ENCODE measurements at places on chromosomes 11 and 22. TPM values are rescaled to one million over a fixed set of nuclear protein-coding genes. Genes with fewer than 3 reads are reported as not detected.

Gene GRAP2
- total RNA-seq = not detected

DNA sequence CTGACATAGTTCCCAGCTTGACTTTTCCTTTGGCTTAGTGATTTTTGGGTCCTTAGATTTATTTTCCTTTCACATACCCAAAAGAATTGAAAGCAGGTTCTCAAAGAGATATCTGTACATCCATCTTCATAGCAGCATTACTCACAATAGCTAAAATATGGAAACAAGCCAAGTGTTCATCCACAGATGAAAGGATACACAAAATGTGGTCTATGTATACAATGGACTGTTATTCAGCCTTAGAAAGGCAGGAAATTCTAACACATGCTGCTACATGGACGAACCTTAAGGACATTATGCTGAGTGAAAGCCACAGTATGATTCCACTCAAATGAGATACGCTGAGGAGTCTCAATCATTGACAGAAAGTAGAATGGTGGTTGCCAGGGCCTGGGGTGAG lies 171.8 kb downstream of the IGLL1 start:
- no peak overlapping the region for H3K4me3 ChIP-seq
- H3K36me3 ChIP-seq = no peaks in the 10 kb centered on the region
- DNase-seq = no peak
- H3K27me3 ChIP-seq = peaks cover 3% of the 10 kb centered on the region
- no peak overlapping the region for H3K27ac ChIP-seq

- H3K4me1 ChIP-seq = no peaks in the 10 kb centered on the region
- DNase-seq = peak; percentile 55
- no peak overlapping the region for H3K4me3 ChIP-seq
- H3K27me3 ChIP-seq = no peaks in the 10 kb centered on the region
Observed at GRCh38 chr22:45574069-45574703, 71.5 kb downstream of the FBLN1 start.

- DNase-seq = peak; percentile 17
- no peak overlapping the region for H3K27ac ChIP-seq
- no peak overlapping the region for H3K4me3 ChIP-seq
- H3K4me1 ChIP-seq = no peaks in the 10 kb centered on the region
- no peaks in the 10 kb centered on the region for H3K27me3 ChIP-seq
Observed at GRCh38 chr22:20578707-20579106, 71.3 kb downstream of the MED15 start.

DNA sequence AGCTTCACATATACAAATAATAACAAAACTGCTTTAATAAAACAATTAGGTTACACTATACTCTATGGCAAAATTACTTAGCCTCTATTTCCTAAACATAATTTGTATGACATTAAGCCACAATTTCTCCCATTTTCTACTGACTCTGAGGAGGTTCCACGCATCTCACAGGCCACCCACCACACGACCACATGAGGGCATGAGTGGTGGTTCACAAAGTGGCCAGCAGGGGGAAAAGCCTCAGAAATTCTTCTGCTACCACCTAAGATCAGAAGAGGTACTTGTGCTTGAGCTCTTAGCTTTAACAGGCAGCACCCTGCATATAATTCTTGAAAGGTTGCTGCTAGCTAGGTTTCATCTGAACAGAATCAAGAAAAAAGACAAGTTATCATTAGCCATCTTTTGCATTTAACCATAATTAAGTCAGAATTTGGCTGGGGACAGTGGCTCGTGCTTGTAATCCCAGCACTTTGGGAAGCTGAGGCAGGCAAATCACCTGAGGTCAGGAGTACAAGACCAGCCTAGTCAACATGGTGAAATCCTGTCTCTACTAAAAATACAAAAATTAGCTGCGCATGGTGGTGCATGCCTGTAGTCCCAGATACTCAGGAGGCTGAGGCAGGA lies 7.7 kb downstream of the LPXN start:
- H3K36me3 ChIP-seq = peaks cover 4% of the 10 kb centered on the region
- H3K4me1 ChIP-seq = peaks cover 4% of the 10 kb centered on the region
- H3K27ac ChIP-seq = no peak overlapping the region
- DNase-seq = no peak
- no peaks in the 10 kb centered on the region for H3K27me3 ChIP-seq
- H3K4me3 ChIP-seq = no peak overlapping the region

DNA sequence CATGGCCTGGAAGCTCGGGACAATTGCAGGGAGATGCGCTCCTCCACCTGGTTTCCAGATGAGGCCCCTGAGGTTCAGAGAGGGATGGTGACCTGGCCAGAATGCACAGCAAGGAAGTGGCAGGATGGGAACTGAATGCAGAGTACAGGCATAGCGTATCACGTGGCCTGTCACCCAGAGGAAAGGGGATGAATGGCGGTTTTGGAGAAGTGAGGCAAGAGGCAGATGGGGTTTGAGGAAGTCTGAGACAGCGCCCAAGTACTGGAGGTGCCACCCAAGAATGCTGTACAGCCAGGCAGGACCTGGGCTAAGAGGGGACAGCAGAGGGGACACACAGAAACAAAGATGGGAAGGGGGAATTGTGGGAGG lies 4.9 kb downstream of the RAB3IL1 start:
- no peak overlapping the region for H3K27ac ChIP-seq
- H3K4me3 ChIP-seq = no peak overlapping the region
- no peak for DNase-seq
- no peaks in the 10 kb centered on the region for H3K4me1 ChIP-seq
- H3K36me3 ChIP-seq = no peaks in the 10 kb centered on the region
- H3K27me3 ChIP-seq = no peaks in the 10 kb centered on the region

GRCh38 chr11:94424662-94425061 lies 23.4 kb upstream of the GPR83 start:
- H3K36me3 ChIP-seq = no peaks in the 10 kb centered on the region
- H3K4me3 ChIP-seq = no peak overlapping the region
- no peaks in the 10 kb centered on the region for H3K27me3 ChIP-seq
- peaks cover 6% of the 10 kb centered on the region for H3K4me1 ChIP-seq
- DNase-seq = no peak
- H3K27ac ChIP-seq = no peak overlapping the region

DNA sequence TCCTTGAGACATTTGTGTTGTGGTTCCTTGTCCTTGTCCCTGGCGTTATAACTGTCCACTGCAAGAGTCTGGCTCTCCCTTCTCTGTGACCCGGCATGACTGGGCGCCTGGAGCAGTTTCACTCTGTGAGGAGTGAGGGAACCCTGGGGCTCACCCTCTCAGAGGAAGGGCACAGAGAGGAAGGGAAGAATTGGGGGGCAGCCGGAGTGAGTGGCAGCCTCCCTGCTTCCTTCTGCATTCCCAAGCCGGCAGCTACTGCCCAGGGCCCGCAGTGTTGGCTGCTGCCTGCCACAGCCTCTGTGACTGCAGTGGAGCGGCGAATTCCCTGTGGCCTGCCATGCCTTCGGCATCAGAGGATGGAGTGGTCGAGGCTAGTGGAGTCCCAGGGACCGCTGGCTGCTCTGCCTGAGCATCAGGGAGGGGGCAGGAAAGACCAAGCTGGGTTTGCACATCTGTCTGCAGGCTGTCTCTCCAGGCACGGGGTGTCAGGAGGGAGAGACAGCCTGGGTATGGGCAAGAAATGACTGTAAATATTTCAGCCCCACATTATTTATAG lies 23.0 kb downstream of the MYBPC3 start:
- DNase-seq = peak; percentile 77
- H3K4me3 ChIP-seq = no peak overlapping the region
- H3K27ac ChIP-seq = no peak overlapping the region
- H3K27me3 ChIP-seq = no peaks in the 10 kb centered on the region
- peaks cover 15% of the 10 kb centered on the region for H3K36me3 ChIP-seq
- no peaks in the 10 kb centered on the region for H3K4me1 ChIP-seq

DNA sequence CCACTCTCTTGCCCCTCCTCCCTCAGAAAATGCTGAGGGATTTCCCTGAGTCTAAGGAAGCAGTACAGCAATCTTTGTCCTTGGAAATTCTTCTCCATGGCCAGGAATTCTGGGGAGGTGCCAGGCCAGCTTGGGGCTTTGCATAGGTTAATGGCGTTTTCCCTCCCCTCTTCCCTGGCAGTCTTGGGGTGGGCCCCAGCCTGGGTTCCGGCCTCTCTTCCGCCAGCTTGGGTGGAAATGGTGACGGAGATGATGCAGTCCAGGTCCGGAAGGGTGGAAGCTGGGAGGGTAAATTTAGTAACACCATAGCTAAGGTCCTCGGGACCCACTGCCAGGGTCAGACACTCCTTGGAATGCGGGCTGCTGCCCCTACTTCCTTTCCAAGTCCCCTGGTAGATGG lies 5.0 kb downstream of the PHLDB1 start:
- peak overlapping the region; percentile 77 for H3K27ac ChIP-seq
- no peak for DNase-seq
- H3K4me3 ChIP-seq = peak overlapping the region; percentile 1
- H3K27me3 ChIP-seq = no peaks in the 10 kb centered on the region

- H3K36me3 ChIP-seq = no peaks in the 10 kb centered on the region
- no peak for DNase-seq
- H3K27ac ChIP-seq = no peak overlapping the region
- H3K27me3 ChIP-seq = no peaks in the 10 kb centered on the region
- no peaks in the 10 kb centered on the region for H3K4me1 ChIP-seq
Observed at GRCh38 chr11:85052636-85053035, 574.5 kb downstream of the DLG2 start.

DNA sequence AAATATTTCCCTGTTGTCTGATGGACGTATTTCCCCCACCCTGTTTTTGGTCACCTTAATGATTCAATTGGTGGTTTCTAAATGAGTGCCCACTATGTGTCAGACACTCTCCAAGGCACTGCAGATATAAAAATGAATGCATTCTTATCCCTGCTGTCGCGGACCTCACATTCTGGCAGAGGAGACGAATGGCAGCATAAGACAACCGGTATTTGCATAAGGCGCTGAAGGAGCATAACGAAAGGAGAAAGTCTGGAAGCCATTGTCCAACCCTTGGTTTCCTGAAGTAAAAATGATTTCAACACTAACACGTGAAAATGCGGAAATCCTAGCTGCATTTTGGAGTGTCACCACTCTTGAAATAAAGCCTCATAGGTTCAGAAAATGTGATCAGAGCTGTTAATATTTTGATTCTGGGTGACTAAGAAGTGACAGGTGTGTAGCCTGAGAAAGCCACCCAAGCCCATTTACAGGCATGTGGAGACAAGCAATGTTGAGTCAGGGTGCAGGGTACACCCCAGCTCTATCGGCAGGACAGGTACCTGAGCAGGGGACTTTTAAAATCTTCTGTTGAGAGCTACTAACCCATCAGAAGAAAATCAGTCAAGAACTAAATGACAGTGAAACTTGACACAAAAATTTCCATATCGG lies 10.1 kb upstream of the GAB2 start:
- no peak overlapping the region for H3K4me3 ChIP-seq
- H3K4me1 ChIP-seq = peaks cover 11% of the 10 kb centered on the region

Gene KRTAP5-7
- total RNA-seq = 0.59 TPM

DNA sequence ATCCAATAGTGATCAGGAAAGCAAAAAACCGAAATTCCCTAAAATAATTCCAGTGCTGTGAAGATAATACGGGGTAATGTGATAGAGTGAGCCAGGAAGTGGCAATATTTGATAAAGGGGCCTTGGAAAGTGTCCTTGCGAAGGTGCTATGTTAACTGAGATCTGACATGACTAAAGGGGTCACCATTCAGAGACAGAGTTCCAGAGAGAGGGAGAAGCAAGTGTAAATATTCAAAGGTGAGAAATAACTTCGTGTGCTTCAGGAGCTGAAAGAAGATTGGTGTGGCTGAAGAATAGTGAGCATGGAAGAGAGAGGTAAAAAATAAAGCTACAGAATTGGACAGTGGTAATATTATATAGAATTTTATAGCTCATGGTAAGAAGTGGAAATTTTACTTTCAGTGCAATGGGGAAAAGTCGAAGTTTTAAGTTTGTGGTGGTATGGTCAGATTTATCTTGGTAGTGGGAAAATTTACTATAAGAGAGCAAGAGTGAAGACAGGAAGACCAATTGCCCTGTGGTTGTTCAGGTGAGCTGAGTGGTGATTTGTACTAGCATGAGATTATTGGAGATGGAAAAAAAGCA lies 164.5 kb downstream of the JRKL start:
- no peak overlapping the region for H3K27ac ChIP-seq
- H3K27me3 ChIP-seq = no peaks in the 10 kb centered on the region
- no peak for DNase-seq
- no peaks in the 10 kb centered on the region for H3K36me3 ChIP-seq
- no peak overlapping the region for H3K4me3 ChIP-seq

DNA sequence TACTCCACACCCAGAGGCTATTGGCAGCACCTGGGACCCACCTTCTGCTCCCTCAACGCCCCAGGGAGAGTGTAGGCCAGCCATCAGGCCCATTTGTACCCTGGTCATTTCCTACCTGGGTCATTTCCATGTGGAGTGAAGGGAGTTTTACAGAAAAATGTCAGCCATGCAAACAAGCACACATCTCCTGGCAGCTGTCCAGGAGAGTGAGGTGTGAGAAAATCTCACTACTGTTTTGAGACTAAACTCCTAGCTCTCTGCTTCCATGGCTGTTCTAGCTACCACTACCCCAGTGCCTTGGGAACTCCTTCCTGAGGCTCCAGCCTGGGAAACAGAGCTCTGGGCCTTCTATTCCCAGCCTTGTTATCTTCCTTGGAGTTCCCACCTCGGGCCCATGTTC lies 2.8 kb upstream of the TMPRSS13 start:
- no peak overlapping the region for H3K4me3 ChIP-seq
- H3K4me1 ChIP-seq = no peaks in the 10 kb centered on the region
- DNase-seq = no peak
- H3K27me3 ChIP-seq = peaks cover 4% of the 10 kb centered on the region
- no peak overlapping the region for H3K27ac ChIP-seq
- H3K36me3 ChIP-seq = no peaks in the 10 kb centered on the region

- H3K27ac ChIP-seq = no peak overlapping the region
- no peak overlapping the region for H3K4me3 ChIP-seq
- no peak for DNase-seq
- no peaks in the 10 kb centered on the region for H3K27me3 ChIP-seq
- no peaks in the 10 kb centered on the region for H3K4me1 ChIP-seq
Observed at GRCh38 chr11:85127349-85127748, 499.8 kb downstream of the DLG2 start.

- H3K4me1 ChIP-seq = no peaks in the 10 kb centered on the region
- DNase-seq = no peak
Observed at GRCh38 chr11:14075118-14076078, 112.9 kb downstream of the SPON1 start.

GRCh38 chr11:2202900-2203439 lies 31.4 kb upstream of the TH start:
- peaks cover 5% of the 10 kb centered on the region for H3K27me3 ChIP-seq
- no peak overlapping the region for H3K27ac ChIP-seq
- H3K4me1 ChIP-seq = no peaks in the 10 kb centered on the region

DNA sequence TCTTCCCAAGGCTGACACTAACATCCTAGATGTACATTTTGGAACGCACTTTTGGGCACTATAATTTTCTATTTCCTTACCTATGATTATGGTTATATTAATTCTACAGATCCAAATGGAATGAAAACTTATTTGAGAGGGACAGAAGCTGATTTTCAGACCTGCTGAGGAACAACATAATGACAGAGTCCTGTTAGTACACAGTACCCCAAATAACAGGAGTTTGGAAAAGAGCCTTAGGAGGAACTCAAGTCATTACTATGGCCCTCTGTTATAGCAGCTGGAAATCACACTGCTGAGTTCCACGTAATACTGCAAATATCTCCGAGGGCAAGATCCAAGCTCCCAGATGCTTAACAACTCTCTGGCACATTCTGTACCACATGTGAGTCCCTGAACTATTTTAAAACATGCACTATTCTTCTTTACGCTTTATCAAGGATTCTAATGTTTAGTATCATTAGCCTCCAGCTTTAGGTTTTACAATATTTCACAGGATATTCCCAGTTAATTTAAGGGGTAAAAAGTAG lies 1027.7 kb upstream of the CCDC90B start:
- H3K36me3 ChIP-seq = no peaks in the 10 kb centered on the region
- DNase-seq = no peak
- H3K4me3 ChIP-seq = no peak overlapping the region

- no peak for DNase-seq
- H3K4me3 ChIP-seq = no peak overlapping the region
- no peak overlapping the region for H3K27ac ChIP-seq
- H3K36me3 ChIP-seq = no peaks in the 10 kb centered on the region
- peaks cover 57% of the 10 kb centered on the region for H3K27me3 ChIP-seq
Observed at GRCh38 chr11:72541257-72541974, 107.1 kb upstream of the CLPB start.

Gene GAS2
- total RNA-seq = 0.36 TPM
